CD8-positive, alpha-beta memory T cell (primary cell): ENCODE measurements at places on chromosomes 7 and 10. TPM values are rescaled to one million over a fixed set of nuclear protein-coding genes. Genes with fewer than 3 reads are reported as not detected.

Gene SEMA3E
- not detected for polyA plus RNA-seq

Gene GIMAP1
- 86.1 TPM for polyA plus RNA-seq

Gene NEURL1
- 0.69 TPM for polyA plus RNA-seq

Gene TMEM213
- polyA plus RNA-seq = 0.05 TPM

Gene FOXP2
- polyA plus RNA-seq = not detected

Gene CTAGE15
- 0.29 TPM for polyA plus RNA-seq

Gene NUDT13
- 0.85 TPM for polyA plus RNA-seq

Gene MTURN
- polyA plus RNA-seq = 4.9 TPM

Gene OR2A12
- polyA plus RNA-seq = not detected

Gene PRKRIP1
- 21.1 TPM for polyA plus RNA-seq

Gene PI4K2A
- polyA plus RNA-seq = 11.4 TPM

Gene PPA1
- 122 TPM for polyA plus RNA-seq

Gene NPTX2
- polyA plus RNA-seq = 0.16 TPM

Gene ARHGEF35
- polyA plus RNA-seq = 1.6 TPM

Gene INMT
- polyA plus RNA-seq = 0.08 TPM

Gene ANKRD1
- not detected for polyA plus RNA-seq

Gene FBXO24
- polyA plus RNA-seq = not detected

Gene MSMB
- not detected for polyA plus RNA-seq

Gene MYPN
- polyA plus RNA-seq = not detected

Gene SEC24C
- 70.3 TPM for polyA plus RNA-seq
